Vein endothelial cell (primary cell): ENCODE measurements at places on chromosomes 4 and X. TPM values are rescaled to one million over a fixed set of nuclear protein-coding genes. Genes with fewer than 3 reads are reported as not detected.

ACE2 gene
- not detected in 2 replicates for total RNA-seq

MID1IP1 gene
- total RNA-seq, result 13.1 and 16.8 TPM in 2 replicates

RFC1 gene
- 43.8 and 49.6 TPM in 2 replicates for total RNA-seq

MAGED4 gene
- total RNA-seq, result 7.0 and 15.7 TPM in 2 replicates

SMS gene
- 119 and 141 TPM in 2 replicates for total RNA-seq

MAGEB6B gene
- total RNA-seq, result not detected in 2 replicates

MAGEA9B gene
- not detected in 2 replicates for total RNA-seq

SSX5 gene
- not detected in 2 replicates for total RNA-seq

GABRQ gene
- total RNA-seq, result not detected in 2 replicates

MUC7 gene
- total RNA-seq, result not detected in 2 replicates

PAGE5 gene
- total RNA-seq, result not detected in 2 replicates

TEX28 gene
- total RNA-seq, result not detected in 2 replicates

AFF2 gene
- under 0.01 and 1.1 TPM in 2 replicates for total RNA-seq

NDP gene
- 0.33 and 0.48 TPM in 2 replicates for total RNA-seq

SSX2 gene
- not detected in 2 replicates for total RNA-seq
